ENCODE measurements at places on chromosomes 16 and 17. TPM values are rescaled to one million over a fixed set of nuclear protein-coding genes. Genes with fewer than 3 reads are reported as not detected.

Gene RAPGEFL1
- 5.0 TPM for total RNA-seq

Gene RAB40C
- total RNA-seq, result 10.9 TPM

Gene SECTM1
- 6.6 TPM for total RNA-seq

Gene PABPN1L
- total RNA-seq, result not detected

Gene EEF2K
- total RNA-seq, result 21.4 TPM

Gene ZDHHC1
- 3.3 TPM for total RNA-seq

Gene ANKRD40CL
- total RNA-seq, result not detected

Gene UMOD
- not detected for total RNA-seq

Gene WSCD1
- total RNA-seq, result not detected

Gene BPTF
- total RNA-seq, result 39.7 TPM

Gene NOG
- 6.1 TPM for total RNA-seq

Gene EVI2A
- total RNA-seq, result not detected

Gene GUCY2D
- total RNA-seq, result 0.49 TPM

Gene HBZ
- total RNA-seq, result not detected

Gene RNF43
- 13.5 TPM for total RNA-seq

Gene PYY
- total RNA-seq, result not detected

Gene GRB7
- 15.6 TPM for total RNA-seq

Gene MRC2
- total RNA-seq, result 55.3 TPM

Gene RASD1
- total RNA-seq, result 0.11 TPM

Gene TMEM114
- not detected for total RNA-seq

Gene GCGR
- not detected for total RNA-seq

Gene SLC5A11
- not detected for total RNA-seq

Gene MTSS2
- total RNA-seq, result 31.0 TPM

Gene P2RX1
- total RNA-seq, result not detected

Gene PRR35
- not detected for total RNA-seq

Gene TBC1D3K
- total RNA-seq, result not detected

Gene TMC8
- 0.11 TPM for total RNA-seq

Gene CHST5
- total RNA-seq, result not detected

Gene ZG16B
- 0.68 TPM for total RNA-seq

Gene SLFN5
- 23.5 TPM for total RNA-seq

Gene IRX3
- total RNA-seq, result 5.1 TPM

Gene KRTAP4-1
- not detected for total RNA-seq

Gene PNMT
- total RNA-seq, result not detected

Gene CES3
- total RNA-seq, result 1.1 TPM

Gene PPL
- 41.5 TPM for total RNA-seq

Gene ZSCAN32
- 13.9 TPM for total RNA-seq
